ENCODE measurements at places on chromosomes 13 and 19.

DNA sequence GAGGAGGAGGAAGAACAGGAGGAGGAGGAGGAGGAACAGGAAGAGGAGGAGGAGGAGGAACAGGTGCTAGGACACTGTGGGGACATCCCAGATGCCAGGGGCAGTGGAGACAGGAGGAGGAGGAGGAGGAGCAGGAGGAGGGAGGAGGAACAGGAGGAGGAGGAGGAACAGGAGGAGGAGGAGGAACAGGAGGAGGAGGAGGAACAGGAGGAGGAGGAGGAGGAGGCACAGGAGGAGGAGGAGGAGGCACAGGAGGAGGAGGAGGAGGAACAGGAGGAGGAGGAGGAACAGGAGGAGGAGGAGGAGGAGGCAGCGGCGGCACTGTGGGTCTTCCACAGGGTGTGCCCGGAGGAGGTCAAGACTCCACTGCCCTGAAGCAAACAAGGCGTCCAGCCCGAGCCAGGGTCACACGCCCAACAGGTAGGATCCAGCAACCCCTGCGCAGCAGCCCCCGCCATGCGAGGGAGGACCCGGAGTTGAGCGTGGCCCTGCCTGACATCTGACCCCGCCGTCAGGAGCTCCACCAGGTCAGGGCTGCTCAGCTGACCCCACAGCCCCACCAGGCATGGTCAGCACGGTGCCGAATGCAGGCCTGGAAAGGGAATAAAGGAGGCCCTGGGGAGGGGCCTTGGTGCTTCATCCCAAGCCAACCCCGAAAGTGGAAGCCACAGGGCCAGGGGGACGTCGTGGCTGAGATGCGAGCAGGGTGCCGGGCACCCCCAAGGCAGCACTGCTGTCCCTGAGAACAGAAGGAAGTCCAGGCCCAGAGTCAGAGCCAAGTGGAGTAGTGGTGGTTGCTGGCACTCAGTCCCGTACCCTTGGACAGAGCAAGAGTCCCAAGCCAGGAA, 9.2 kb downstream of the SBNO2 start:
- no peak for DNase-seq

GRCh38 chr19:18606281-18607225, at the start of gene CRLF1:
Gene CRLF1 (minus strand): TSS chr19:18606799. CDS start chr19:18606656, 143 bp downstream.
- DNase-seq, result no peak

DNA sequence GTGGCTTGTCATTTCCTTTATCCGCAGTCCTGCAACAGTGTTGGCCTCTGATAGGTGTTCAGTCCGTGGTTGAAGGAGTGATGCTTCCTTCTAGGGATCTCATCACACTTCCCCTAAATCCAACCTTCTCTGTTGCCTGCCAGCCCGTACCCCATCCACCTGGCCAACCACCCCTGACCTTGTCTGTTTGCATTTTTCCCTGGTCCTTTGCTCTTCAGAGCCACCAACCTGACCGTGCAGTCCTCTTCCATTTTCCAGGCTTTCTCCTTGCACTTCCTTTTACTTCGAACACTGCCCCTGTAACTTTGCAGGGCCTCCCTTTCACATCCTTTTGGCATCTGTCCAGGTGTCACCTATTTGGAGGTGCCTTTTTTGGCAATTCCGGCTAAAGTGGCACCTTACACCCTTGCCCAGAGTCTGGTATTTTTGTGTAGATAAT, 696 bp downstream of the ZNF460 start:
- no peak for DNase-seq

- DNase-seq, result no peak
Measured at GRCh38 chr13:79056706-79057105, 349.3 kb downstream of the RBM26 start.

DNA sequence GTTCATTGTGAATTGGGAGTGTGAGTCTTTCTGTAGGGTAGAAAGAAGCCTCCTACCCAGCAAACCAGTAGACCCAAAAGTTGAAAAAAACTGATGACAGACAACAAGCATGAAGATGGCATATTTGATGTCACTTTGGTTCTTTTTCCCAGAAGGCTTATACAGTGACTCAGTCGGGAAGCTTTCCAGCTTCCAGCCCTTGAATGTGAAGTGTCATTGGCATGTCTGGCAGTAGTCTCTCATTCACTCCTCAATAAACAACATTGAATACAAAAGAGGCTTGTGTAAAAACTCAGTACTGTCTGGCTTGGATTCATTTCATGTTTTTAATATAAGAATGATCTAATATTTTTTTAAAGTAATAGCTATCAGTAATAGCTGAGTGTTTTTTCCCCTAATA, 68.7 kb downstream of the IPO5 start:
- no peak for DNase-seq

- DNase-seq, result no peak
Measured at GRCh38 chr13:77865622-77866021, 53.0 kb downstream of the EDNRB start.

- DNase-seq, result no peak
Measured at GRCh38 chr19:58558066-58558622, at the start of gene UBE2M. Gene UBE2M (minus strand): TSS chr19:58558611. CDS start chr19:58558381, 230 bp downstream.

DNA sequence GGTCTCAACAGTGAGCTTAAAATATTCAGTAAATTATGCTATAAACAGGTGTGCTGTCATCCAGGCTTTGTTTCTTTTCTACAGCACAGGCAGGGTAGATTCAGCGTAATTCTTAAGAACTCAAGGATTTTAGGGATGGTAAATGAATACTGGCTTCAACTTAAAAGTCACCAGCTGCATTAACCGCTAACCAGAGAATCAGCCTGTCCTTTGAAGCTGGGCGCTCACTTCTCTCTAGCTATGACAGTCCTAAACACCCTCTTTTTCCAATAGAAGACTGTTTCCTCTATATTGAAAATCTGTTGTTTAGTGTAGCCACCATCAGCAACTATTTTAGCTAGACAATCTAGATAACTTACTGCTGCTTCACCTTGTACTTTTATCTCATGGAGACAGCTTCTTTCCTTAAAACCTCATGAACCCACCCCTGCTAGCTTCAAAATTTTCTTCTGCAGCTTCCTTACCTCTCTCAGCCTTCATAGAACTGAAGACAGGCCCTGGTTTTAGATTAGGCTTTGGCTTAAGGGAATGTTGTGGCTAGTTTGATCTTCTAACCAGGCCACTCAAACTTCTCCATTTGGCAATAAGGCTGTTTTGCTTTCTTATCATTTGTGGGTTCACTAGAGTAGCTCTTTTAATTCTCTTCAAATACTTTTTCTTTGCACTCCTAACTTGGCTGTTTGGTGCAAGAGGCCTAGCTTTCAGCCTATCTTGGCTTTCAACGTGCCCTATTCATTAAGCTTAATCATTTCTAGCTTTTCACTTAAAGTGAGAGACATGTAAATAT, 89.5 kb downstream of the USP12 start:
- no peak for DNase-seq

DNA sequence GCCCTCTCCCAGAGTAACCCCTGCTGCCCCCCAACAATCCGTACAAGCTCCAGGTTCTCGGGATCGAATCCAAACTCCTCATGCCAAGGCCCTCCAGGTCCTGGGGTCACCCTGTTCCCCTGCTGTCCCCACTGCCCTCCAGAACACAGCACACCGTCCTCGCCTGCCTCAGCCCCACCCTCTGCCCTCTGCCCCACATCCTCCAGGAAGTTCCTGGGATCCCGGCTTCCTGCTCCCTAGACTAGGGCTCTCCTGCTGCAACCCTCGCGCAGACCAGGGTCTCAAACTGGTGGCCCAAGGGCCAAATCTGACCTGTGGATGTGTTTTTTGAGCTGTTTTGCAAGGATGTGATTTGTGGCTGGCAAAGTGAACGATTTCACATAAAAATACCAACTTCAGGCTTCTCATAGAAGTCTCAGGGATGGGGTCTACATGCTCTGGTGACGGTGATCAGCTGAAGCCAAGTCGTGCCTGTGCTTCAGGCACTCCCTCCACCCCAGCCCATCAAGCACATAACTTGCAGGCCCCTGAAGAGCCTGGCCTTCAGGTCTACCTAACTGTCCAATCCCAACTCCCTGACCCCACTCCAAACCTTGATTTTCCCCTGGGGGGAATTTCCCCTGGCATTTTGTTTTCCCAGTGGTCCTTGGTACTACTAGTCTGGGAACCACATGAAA, 1.8 kb downstream of the RABAC1 start:
- no peak for DNase-seq

GRCh38 chr13:114004420-114005205, 30.7 kb upstream of the C13orf46 start:
- no peak for DNase-seq

DNA sequence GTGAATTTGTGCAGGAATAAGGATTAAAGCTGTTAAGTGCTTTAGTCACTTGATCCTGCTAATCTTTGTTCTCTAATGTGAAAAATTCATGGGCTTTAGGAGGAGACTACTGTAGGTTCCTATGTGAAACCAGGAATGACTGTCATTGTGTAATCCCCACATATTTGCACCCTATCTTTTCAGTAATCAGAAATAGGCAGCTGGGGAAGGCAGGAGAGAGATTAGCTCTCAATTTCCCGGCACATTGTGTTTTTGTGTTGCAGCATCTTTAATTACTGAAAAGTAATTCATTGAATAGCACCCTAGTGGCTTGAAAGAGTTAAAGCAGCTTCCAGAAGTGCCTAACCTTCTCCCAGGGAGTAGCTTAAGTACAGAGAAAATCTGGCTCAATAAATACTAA, 282.9 kb downstream of the OLFM4 start:
- no peak for DNase-seq

DNA sequence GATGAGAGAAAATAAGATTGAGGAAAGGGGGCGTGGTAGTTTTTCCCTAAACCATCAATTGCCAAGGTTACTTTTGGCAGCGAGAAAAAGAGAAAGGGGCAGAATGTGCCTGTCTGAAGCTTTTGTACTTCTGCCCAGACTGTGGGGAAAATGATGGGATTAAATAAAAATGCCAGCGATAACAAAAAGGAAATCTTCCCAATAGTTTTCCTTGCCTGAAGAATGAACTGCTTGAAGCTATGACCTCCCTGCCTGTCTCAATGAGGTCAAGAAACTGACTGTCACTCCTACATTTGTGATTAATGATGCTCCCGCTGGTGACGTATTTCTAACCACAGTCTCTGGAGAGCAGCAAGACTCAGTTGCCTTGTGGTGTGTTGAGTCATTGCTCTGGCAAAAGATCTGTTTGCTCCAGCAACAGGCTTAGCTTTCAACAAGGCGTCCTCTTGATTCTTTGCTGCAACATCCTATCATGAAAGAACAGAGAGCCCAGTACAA, 1051.5 kb downstream of the DIAPH3 start:
- DNase-seq, result no peak

- no peak for DNase-seq
Measured at GRCh38 chr19:19594381-19594780, 24.1 kb downstream of the PBX4 start.

DNA sequence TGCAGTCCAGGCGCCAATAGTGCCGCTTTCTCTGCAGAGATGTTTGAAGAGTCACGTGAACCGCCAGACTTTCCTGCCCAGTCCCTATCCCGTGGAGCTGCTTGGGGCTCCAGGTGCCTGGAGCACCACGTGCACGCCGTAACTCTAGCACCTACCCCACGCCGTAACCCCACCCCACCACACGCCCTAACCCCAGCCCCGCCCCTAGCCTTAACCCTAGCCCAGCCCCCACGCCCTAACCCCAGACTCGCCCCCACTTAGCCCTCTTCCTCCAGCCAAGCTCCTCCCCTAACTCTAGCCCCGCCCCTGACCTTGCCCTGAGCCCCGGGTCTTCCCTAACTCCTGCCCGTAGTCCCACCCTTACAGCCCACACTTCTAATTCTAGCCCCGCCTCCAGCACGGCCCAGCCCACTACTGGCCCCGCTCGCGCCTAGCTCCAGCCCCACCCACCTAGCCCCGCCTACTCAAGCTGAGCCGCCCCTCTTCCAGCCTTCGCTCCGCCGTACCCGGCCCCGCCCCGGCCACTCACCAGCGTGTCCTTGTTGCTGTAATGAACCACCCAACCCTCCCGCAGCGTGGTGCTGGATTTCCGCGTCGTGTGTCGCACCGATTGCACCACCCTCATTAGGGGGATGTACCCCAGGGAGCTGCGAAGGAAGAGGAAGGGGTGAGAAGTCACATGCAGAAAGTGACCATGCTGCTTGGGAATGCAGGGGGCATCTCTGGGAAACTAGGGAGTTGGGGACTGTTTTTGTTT, 19.5 kb downstream of the PRKD2 start:
- no peak for DNase-seq

DNA sequence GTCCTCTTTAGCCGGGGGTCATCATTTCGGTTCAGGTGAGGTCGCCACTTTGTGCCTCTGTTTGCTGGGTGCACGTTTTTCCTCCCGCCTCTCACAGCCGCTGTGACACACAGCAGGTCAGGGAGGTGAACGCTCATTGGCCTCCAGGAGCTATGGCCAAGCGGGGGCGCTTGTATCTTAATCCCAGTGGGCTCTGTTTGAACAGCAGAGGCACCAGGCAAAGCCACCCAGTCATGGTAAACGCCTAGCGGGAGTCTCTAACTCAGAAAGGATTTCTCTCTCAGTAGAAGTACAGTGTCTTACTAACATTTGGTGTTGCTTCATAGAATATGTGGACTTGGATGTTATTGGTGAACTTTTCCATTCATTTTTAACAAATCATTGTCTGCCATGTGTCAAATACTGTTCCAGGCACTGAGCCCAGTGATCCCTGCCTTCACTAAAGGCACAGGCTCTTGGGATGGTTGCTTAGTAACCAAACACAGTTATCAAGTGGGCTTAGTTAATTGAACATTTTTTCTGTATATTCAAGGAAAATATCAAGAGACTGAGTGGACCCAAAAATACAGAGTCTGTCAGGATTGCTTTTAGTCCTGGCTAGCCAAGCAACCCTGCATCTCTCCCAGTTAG, 186.7 kb downstream of the STK24 start:
- no peak for DNase-seq

DNA sequence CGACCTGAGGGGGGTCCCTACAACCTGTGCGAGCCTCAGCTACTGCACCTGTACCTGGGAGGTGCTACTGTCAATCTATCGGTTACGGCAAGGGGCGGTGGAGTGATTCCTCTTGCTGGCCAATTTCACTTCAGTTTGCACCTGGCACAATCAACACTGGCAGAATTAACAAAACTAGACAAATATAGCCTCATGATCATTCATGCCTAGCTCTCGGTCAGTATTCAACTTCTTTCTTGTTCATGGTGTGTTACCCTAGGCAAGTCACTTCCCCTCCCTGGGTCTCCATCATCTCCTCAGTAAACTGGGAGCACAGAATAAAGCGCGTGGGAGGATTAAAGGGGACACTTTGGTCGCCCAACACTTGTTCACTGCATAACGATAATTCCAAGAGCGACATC, 618 bp downstream of the HAUS8 start:
- no peak for DNase-seq

GRCh38 chr19:39843919-39844793, 2.0 kb downstream of the FBL start:
- no peak for DNase-seq

DNA sequence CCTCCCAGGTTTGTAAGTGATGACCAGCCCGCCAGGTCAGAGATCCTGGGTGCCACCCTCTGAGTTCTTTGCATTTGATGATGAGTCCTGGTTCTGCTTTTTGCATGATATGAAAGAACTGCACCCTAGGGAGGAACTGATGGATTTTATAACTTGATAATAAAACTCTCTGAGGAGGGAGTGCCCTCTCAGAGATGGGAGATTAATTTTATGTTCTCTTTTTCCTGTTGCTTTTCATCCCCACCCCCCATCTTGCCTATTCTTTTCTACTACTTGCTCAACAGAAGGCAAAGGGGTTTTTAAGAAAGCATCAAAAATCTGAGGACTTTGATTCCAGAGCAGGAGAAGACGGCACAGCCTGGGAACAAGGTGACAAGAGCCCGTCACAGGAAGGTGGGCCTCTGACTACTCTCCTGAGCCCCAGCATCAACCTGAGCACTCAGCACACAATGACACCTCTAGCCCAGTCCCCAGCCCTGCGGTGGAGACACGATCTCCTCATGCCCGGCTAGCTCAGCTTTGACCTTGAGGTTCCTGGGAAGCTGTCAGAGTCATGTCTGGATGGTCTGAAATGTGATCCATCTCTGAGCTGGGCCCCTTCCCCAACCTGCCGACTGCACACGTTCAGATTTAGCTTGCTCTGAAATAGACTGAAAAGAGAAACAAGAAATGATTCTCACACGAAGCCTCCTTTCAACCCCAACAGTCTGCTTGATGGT, 69.1 kb downstream of the SIAH3 start:
- no peak for DNase-seq
